ENCODE measurements at places on chromosomes 4 and X. TPM values are rescaled to one million over a fixed set of nuclear protein-coding genes. Genes with fewer than 3 reads are reported as not detected.

DNA sequence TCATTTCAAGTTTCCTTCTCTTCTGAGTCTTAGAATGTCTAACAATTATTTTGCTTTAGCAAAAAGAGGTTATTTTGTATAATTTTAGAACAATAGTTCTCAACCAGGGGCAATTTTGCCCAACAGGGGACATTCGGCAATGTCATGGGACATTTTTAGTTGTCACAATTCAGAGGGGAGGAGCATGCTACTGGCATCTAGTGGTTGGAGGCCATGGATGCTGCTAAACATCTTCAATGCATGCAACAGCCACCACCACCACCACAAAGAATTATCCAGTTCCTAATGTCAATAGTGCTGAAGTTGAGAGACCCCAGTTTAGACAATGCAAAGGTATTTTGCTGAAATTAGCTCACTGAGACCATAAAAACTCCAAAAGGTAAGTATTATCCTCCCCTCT lies 122.5 kb downstream of the ARHGAP6 start:
- no peak overlapping the region for H3K4me3 ChIP-seq
- H3K4me1 ChIP-seq = no peaks in the 10 kb centered on the region
- H3K27ac ChIP-seq = no peak overlapping the region
- no peak for DNase-seq

Gene PWWP3B
- total RNA-seq = 11.4 TPM

DNA sequence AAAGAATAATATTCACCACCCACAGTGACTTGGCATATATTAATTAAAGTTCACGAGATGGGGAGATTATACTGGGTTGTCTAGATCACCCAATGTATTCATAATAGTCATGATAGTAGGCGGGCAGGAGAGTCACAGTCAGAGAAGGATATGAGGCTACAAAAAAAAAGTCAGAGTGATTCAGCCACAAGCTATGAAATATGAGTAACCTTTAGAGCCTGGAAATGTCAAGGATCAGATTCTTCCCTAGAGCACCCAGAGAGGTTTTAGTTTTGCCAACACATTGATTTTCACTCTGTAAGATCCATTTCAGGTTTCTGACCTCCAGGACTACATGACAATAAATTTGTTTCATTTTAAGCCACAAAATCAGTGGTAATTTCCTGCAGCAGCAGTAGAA lies 501.9 kb downstream of the GABRG1 start:
- H3K4me1 ChIP-seq = no peaks in the 10 kb centered on the region
- no peaks in the 10 kb centered on the region for H3K27me3 ChIP-seq
- no peak for DNase-seq
- H3K27ac ChIP-seq = no peak overlapping the region
- H3K36me3 ChIP-seq = no peaks in the 10 kb centered on the region

Gene GALNTL6
- total RNA-seq = not detected

Gene ATP2B3
- not detected for total RNA-seq

- H3K4me3 ChIP-seq = peak overlapping the region; percentile 80
- no peaks in the 10 kb centered on the region for H3K36me3 ChIP-seq
- H3K4me1 ChIP-seq = no peaks in the 10 kb centered on the region
- H3K27ac ChIP-seq = peak overlapping the region; percentile 96
These were observed 1.1 kb downstream of the MAML3 start for GRCh38 chr4:140152751-140153418.

DNA sequence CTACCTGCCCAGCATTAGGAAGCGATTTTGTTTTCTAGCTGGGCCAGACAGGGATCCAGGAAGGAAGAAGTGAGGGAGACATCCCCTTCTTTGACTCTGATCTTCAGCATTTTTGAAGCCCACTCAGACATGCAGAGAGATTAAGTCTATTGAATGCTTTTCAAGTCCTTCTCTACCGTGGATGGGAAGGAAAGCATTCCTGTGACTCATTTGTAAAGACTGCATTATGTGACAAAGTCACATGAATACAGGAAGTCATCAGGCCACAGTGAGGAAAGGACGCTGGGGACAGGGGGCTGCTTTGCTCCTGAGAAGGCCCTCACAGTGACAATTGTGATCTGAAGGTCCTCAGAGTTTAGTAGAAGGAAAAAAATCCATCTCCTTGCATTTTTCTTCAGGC lies 67.4 kb upstream of the GBA3 start:
- no peaks in the 10 kb centered on the region for H3K36me3 ChIP-seq
- no peak overlapping the region for H3K4me3 ChIP-seq
- no peak for DNase-seq

DNA sequence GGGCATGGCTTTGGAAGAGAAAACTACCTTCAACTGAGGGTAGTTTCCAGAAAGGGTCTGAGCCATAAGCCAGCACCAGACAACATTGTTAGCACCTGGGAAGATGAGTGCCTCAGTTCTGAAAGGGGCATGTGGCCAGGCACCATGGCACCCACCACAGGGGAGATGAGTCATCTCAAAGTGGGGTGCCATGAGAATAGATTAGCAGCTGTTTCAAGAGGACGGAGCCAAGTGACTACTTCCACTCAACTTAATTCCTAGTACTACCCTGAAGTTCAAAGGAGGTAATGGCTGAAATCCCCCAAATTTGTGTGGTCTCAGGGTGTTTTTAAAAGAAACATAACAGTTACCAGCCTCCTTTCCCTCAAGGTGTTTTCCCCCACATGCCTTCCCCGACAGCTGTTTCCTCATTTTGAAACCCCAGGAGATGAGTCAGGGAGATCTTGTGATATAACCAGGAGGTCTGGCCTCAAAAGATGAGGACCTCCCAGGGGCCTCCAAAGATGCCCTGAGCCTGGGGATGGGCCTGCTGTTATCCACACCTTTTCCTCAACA lies 27.8 kb upstream of the FTHL17 start:
- DNase-seq = no peak
- H3K4me1 ChIP-seq = no peaks in the 10 kb centered on the region
- H3K27ac ChIP-seq = no peak overlapping the region
- H3K36me3 ChIP-seq = no peaks in the 10 kb centered on the region
- H3K27me3 ChIP-seq = peaks cover 4% of the 10 kb centered on the region

GRCh38 chrX:68307769-68308168 lies 125.5 kb downstream of the OPHN1 start:
- H3K27ac ChIP-seq = no peak overlapping the region
- H3K4me3 ChIP-seq = no peak overlapping the region
- DNase-seq = peak; percentile 13
- H3K36me3 ChIP-seq = no peaks in the 10 kb centered on the region
- H3K27me3 ChIP-seq = no peaks in the 10 kb centered on the region
- H3K4me1 ChIP-seq = no peaks in the 10 kb centered on the region

Gene MSN
- total RNA-seq = 215 TPM

GRCh38 chr4:42655269-42655637 lies 1.7 kb downstream of the ATP8A1 start:
- peak overlapping the region; percentile 84 for H3K4me3 ChIP-seq
- DNase-seq = no peak
- no peaks in the 10 kb centered on the region for H3K36me3 ChIP-seq
- H3K27ac ChIP-seq = no peak overlapping the region

GRCh38 chrX:39814391-39814790 lies 283.4 kb downstream of the BCOR start:
- peaks cover 9% of the 10 kb centered on the region for H3K27me3 ChIP-seq
- no peak overlapping the region for H3K4me3 ChIP-seq
- no peaks in the 10 kb centered on the region for H3K36me3 ChIP-seq
- DNase-seq = no peak
- no peak overlapping the region for H3K27ac ChIP-seq

DNA sequence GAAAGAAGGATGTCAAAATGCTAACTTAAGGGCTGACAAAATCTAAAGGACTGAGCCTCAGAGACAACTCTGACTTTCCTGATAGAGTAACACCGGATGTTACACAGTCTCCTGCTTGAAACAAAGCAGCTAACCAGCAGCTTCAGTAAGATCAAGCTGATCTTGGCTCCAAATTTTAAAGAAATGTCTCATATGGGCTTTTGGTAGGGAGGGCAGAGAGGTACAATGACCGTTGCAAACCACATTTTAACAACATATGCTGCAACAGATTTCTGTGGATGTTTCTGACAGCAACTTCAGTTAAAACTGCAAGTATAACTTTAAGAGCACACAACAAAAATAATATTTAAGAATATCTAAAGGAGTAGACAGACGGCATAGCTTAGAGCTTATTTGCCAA lies 9.1 kb downstream of the RPGR start:
- no peak overlapping the region for H3K4me3 ChIP-seq
- H3K36me3 ChIP-seq = peaks cover 7% of the 10 kb centered on the region
- DNase-seq = no peak
- H3K27ac ChIP-seq = no peak overlapping the region
- no peaks in the 10 kb centered on the region for H3K4me1 ChIP-seq

Data from tibial nerve (tissue), 4 donors.